ENCODE measurements at places on chromosomes 4 and X.

GRCh38 chr4:74320559-74321118 is 12.4 kb downstream of the EPGN start:
- DNase-seq = peak; percentile 17

- no peak for DNase-seq
These were observed 29.4 kb downstream of the ARAP2 start for GRCh38 chr4:36214735-36215485.

DNA sequence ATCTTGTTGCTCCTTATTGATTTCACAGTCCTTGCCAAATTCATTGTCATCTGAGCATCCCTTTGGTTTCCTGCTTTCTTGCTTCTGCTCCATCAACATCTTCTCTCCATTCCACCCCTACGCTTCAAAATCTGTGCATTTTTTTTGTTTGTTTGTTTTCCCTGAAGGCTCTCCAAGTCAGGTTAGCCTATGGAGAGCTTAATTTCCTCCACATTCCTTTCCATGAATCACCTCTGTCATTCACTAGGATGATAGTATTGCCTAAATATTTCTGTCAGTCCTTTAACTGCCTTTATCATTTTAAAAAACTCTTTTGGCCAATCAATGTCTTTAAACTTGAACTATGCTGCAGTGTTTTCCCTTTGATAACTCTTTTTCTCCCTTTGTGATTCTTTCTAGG is 67.7 kb downstream of the PPARGC1A start:
- DNase-seq = no peak

GRCh38 chrX:129981200-129981553 is 1.3 kb upstream of the BCORL1 start:
- DNase-seq = no peak

- no peak for DNase-seq
These were observed 32.7 kb upstream of the MAGED1 start for GRCh38 chrX:51860679-51861078.

DNA sequence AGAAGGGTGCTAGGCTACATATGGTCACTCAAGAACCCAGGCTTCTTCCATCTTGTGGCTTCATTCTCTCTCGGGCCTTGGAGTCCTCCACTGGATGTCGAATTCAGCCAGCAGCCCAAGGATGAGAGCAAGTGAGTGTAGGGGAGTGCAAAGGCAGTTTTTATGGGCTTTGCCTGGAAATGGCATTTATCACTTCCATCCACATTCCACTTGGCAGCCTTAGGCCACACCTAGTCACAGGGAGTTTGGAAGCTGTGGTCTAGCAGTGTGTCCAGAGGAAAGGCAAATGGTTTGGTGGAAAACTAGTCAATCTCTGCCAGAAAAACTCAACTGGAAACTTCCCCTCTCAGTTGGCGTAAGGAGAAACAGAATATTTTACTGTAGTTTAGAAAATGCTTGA is 59.0 kb downstream of the NHS start:
- DNase-seq = no peak

GRCh38 chr4:108512615-108513505 is 107.5 kb upstream of the RPL34 start:
- DNase-seq = peak; percentile 45

DNA sequence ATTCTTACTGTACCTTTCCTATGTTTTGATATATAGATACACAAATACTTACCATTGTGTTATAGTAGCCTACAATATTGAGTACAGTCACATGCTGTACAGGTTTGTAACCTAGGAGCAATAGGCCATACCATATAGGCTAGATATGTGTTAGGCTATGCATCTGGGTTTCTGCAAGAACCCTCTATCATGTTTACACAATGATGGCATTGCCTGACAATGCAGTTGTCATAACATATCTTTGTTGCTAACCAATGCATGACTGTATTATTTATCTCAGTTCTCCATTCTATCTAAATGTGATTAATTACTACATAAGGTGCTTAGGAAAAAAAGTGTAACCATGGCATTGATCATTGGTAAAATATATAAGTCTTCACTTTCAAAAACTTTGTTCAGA is 10.0 kb upstream of the SPCS3 start:
- no peak for DNase-seq

DNA sequence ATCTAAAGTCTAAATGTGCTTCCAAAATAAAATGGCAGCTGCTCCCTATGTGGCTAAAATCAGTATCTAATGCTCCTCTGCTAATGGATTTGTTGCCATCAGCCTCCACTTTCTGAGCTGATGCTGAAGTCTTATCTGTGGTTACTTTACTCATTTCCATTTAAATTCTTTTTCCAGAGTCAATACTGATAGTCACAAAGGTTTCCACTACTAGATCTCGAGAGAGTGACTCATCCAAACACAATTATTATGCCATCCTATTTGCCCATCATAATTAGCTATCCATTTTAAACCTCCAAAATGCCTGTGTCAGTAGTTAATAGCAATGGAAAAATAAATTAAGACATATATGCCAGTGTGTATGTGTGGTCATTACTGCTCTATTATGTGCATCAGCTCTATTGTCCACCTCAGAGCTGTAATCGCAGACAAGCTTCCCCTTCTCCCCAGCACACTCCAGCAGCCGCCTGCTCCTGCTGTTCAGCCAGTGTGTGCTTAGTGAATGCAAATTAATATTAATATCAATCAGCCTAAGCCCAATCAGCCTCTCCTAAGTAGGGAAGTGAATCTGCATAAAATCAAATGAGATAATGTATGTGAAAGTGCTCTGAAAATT is 199.8 kb upstream of the ZIC3 start:
- DNase-seq = no peak

DNA sequence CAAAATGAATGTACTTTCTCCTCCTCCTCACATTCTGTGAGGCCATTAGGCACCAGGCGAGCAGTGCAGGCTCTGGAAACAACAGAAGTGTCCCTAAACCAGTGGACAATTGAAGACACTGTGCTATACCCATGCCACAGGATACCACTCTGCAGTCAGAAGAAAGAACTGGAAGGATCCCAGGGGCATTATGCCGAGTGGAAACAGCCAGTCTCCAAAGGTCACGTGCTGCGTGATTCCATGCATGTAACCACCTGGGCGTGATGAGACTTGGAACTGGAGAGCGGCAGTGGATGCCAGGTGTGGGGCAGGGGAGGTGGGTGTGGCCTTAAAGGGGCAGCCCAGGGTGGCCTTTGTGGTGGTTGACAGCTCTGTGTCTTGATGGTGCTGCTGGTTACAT is 139.4 kb downstream of the EVC2 start:
- no peak for DNase-seq

DNA sequence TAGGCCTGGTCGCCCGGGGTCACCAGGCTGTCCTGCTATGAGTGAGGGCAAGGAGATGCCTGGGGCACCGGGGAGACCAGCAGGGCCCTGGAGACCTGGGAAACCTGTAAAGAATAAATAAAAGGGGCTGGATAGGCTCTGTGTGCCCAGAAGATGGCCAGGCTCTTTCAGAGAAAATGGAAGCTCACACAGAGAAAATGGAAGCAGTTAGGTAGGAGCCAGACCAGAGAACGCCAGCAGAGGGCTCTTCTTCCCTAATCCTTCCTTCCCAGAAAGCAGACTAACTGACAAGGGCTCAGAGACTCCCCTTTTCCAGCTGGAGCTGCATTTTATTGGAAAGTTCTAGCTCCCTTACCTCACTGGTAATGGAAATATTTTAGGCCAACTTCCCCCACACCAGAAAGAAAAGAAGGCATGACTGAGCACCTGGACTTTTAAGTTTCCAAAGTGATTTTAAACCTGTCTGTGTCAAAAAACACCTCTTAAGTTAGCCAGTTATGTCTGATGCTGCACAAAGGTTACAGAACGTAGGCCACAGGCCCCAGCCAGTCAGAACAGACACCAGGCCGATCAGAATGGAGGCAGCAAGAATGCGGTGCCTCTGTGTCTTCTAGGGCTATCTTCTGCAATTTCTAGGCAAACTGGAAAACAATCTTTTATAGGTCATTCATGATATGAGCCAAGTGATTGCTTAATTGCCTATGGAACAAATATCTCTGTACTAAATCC is 74.0 kb downstream of the ATG4A start:
- DNase-seq = peak; percentile 4

DNA sequence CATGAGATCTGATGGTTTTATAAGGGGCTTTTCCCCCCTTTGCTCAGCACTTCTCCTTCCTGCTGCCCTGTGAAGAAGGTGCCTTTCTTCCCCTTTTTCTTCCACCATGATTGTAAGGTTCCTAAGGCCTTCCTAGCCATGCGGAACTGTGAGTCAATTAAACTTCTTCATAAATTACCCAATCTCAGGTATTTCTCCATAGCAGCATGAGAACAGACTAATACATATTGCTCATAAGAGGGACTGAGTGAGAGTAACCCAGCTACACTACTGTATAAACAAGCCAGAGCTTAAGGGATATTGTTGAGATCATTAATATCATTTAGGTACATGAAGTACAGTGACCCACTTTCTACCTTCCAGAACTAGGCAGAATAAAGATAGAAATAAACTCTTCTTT is 102.9 kb downstream of the TEX13A start:
- DNase-seq = no peak

- DNase-seq = no peak
These were observed 332.1 kb downstream of the ARAP2 start for GRCh38 chr4:35912174-35912573.

- DNase-seq = no peak
These were observed 94.5 kb upstream of the ENPP6 start for GRCh38 chr4:184312126-184312525.

GRCh38 chr4:26032630-26033317 is 118.8 kb downstream of the SMIM20 start:
- DNase-seq = no peak

DNA sequence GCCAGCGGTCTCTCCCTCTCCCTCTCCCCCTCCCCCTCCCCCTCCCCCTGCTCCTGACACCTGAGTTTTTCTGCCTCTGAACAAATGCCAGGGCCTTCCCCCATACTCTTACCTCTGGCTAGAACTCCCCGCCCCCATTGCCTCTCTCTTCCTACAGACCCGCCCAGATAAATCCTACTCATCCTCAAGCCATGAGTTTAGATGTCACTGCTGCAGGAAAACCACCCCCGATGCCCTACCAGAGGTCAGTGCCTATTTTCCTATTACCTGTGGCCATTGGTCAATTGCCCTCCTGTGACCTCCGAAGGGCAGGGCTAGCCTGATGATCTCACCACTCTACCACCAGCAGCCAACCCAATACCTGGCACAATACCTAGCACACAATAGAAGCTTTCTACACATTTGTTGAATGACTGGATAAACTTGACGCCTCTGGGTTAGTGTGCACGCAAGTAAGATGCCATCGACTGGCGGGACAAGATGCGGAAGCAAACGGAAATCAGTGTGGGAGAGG is 43.7 kb downstream of the SLC2A9 start:
- DNase-seq = no peak

GRCh38 chr4:15996773-15997172 is 33.8 kb upstream of the FGFBP2 start:
- DNase-seq = no peak

DNA sequence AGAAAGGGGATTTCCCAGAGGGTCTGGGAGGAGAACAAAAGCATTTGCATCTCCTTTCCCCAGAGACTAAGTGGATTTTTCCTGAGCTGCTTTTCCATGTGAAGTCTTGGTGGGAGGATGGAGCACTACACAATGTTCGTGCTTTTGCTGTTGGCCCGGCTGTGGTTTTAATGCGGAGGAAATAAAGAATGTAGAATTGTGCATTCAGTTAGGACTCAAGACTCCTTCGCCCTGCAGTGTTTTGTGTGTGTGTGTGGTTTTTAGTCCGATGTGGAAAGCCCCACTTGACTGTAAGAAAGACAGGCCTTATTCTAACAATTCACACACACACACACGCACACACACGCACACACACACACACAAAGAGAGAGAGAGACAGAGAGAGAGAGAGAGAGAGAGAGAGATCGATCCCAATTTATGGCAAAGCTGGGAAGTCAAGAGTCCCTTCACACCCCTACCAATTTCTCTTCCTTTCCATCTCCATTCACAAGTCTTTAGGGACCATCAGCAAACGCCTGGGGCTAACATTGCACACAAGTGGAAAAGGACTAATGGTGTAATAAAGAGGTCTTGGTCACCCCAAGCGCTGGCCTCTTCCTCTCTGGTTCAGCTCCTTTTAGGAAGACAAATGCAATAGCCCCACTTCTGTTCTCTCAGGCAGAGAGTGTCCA is 44.2 kb downstream of the CLDN34 start:
- no peak for DNase-seq

- no peak for DNase-seq
These were observed 9.5 kb upstream of the MXD4 start for GRCh38 chr4:2271279-2272025.

- no peak for DNase-seq
These were observed 25.9 kb downstream of the ENPEP start for GRCh38 chr4:110501826-110502225.

DNA sequence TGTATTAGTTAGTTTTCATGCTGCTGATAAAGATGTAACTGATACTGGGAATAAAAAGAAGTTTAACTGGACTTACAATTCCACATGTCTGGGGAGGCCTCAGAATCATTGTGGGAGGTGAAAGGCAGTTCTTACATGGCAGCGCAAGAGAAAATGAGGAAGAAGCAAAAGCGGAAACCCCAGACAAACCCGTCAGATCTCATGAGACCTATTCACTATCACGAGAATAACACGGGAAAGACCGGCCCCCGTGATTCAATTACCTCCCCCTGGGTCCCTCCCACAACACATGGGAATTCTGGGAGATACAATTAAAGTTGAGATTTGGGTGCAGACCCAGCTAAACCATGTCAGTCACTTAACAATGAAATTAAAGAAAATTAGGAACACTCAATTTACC is 499.1 kb downstream of the FSTL5 start:
- no peak for DNase-seq

DNA sequence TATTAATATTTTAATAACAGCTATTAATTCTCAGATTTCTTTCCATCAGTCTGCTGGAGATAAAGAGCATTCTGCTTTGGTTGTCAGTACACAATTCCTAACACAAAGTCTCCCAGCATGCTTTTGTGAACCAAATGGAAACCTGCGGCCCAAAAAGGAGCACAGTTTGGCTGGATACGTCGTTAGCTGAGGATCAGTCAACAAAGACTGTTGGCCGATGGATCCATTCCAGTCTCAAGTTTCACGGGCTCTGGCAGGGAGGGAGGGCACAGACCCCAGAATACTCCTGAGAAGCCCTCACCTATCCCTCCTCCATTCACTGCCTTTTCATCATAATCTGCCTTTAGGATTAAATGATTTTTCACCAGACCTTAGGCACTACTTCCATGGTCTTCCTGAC is 26.3 kb upstream of the PRSS48 start:
- DNase-seq = no peak

All from right lung (tissue), 10 donors.